ENCODE measurements at places on chromosomes 5 and 9. TPM values are rescaled to one million over a fixed set of nuclear protein-coding genes. Genes with fewer than 3 reads are reported as not detected.

Gene TMOD1
- total RNA-seq: 0.69 TPM

GRCh38 chr9:95820074-95820473, 55.4 kb upstream of the ERCC6L2 start:
- no peak overlapping the region for H3K4me3 ChIP-seq
- H3K4me1 ChIP-seq: peaks cover 16% of the 10 kb centered on the region
- H3K36me3 ChIP-seq: no peaks in the 10 kb centered on the region
- no peak overlapping the region for H3K27ac ChIP-seq

DNA sequence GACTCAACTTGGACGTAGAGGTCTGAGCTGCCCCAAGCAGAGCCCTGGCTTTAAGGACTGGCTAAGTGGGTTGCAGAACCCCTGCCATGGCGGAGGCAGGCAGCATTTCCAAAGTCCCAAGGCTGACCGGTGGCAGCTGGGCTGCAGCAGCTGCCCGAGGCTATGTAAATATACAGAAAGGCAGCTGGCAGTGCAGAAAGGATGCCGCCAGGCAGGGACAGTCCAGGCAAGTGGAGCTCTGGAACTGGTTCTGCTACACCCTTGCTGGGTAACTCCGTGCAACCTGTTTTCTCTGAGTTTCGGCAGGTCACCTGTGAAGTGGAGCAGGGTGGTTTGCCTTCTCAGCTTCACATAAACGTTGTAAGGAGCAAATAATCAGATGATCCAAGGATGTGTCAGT, 46.0 kb downstream of the SHB start:
- H3K36me3 ChIP-seq: no peaks in the 10 kb centered on the region
- H3K27ac ChIP-seq: 0 out of 2 replicates have a peak overlapping the region, but pooled peaks have one; percentile 42
- H3K4me3 ChIP-seq: no peak overlapping the region
- no peak for DNase-seq
- no peaks in the 10 kb centered on the region for H3K27me3 ChIP-seq
- peaks cover 81% of the 10 kb centered on the region for H3K4me1 ChIP-seq

Gene MAP1B
- 263 TPM for total RNA-seq

Gene RLN1
- total RNA-seq: 1.2 TPM

DNA sequence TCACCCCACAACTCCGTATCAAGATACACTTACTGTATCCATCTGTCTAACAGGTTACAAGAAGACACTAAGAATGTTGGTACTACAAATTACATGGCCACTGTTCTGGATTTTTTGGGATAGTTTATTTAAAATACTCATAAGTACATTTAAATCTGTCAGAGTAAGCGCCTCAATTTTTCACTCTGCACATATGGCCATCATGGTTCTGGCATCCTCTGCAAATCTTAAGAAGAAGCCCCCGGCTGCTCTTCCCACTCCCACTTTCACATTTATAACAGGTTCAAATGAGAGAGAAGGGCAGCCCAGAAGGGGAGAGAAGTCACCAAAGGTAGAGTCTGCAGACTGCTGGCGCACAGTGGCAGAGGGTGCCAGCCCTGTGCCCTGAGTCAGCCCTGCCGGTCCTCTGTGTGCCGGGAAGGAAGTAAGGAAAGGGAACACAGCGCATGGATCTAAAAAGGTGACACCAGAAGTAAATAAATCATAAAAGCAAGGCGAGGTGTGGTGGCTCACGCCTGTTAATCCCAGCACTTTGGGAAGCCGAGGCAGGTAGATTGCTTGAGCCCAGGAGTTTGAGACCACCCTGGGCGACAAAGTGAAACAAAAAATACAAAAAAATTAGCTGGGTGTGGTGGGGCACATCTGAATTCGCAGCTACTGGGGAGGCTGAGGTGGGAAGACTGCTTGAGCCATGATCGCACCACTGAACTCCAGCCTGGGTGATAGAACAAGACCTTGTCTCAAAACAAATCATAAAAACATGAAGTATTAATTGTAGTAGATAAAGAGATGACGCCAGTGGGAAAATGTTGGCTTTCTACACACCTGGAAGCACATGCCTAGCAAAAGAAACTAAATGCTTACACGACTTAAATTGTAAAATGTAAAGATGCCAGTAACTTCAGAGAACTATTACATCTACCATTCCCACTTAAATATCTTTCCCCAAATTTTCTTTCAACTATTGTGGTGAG, 30.0 kb downstream of the RNF130 start:
- peaks cover under 1% of the 10 kb centered on the region for H3K36me3 ChIP-seq
- no peak for DNase-seq
- H3K4me3 ChIP-seq: no peak overlapping the region
- no peaks in the 10 kb centered on the region for H3K27me3 ChIP-seq
- H3K27ac ChIP-seq: no peak overlapping the region

GRCh38 chr9:86163503-86163902, 64.1 kb upstream of the GOLM1 start:
- no peak overlapping the region for H3K4me3 ChIP-seq
- no peak overlapping the region for H3K27ac ChIP-seq
- DNase-seq: no peak
- H3K27me3 ChIP-seq: no peaks in the 10 kb centered on the region

DNA sequence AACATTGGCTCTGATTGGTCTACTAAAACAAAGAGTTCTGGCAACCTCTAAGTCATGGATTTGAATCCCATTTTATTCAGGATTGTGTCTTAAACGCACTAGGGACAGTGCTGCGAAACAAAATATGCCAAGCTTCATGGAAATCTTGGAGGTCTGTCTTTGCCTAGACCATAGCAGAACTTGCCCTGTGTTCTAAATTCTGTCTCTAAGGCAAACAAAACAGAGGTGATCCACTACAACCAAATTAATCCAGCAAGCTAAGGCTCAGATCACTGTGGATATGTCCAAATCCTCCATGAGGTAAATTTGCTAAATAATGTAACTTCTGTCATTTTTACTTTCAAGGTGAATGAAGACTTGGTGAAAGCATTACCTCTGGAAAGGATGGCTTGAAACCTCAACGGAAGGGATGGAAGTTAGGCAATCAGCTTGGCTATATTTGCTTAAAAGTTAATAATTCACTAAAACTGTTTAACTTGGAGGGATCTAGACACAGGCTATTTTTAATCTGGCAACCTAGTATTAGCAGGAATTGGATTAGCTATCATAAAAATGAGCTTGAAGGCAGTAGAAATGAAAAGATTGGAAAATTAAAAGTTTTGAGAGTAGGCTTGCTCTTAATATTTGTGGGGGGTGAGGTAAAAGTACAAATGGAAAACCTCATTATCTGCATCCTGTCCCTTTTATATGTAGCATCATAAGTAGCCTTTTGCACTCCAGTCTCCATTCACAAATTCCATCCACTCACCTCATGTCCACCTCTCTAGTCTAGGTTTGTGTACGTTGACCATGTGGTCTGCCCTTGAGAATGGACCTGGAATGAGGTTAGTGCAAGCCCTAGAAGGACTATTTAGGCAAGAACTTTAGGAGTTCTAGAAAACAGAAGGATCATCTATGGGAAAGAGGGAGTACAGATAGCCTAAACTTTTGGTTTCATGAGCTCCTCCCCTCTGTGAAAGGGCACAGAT, 176.2 kb downstream of the SMC2 start:
- H3K36me3 ChIP-seq: no peaks in the 10 kb centered on the region
- peaks cover 13% of the 10 kb centered on the region for H3K4me1 ChIP-seq
- no peak overlapping the region for H3K27ac ChIP-seq

GRCh38 chr9:69223605-69224004, 49.5 kb downstream of the TJP2 start:
- H3K4me3 ChIP-seq: no peak overlapping the region
- peaks cover 21% of the 10 kb centered on the region for H3K36me3 ChIP-seq
- H3K27me3 ChIP-seq: no peaks in the 10 kb centered on the region
- H3K4me1 ChIP-seq: peaks cover 22% of the 10 kb centered on the region
- peak; percentile 92 for DNase-seq

DNA sequence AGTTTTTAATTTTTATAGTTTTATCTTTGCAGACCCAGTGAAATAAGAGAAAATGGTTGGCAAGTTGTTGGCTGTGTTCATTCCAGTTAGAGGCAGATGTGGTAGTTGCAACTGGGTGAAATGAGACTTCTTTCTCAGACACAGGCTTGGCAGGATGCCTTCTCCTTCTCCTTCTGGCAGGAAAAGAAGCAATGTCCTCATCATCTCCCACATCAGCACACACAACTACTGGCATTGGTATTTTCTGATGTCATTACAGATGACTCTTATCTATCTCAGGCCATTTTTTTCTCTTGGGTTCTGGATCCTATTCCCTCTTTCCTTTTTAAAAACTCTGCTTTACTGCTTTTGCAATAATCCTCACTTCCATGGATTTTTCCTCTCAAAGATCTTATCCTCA, 103.3 kb upstream of the EDIL3 start:
- H3K4me1 ChIP-seq: peaks cover 4% of the 10 kb centered on the region
- H3K36me3 ChIP-seq: no peaks in the 10 kb centered on the region
- H3K4me3 ChIP-seq: no peak overlapping the region
- H3K27me3 ChIP-seq: no peaks in the 10 kb centered on the region

DNA sequence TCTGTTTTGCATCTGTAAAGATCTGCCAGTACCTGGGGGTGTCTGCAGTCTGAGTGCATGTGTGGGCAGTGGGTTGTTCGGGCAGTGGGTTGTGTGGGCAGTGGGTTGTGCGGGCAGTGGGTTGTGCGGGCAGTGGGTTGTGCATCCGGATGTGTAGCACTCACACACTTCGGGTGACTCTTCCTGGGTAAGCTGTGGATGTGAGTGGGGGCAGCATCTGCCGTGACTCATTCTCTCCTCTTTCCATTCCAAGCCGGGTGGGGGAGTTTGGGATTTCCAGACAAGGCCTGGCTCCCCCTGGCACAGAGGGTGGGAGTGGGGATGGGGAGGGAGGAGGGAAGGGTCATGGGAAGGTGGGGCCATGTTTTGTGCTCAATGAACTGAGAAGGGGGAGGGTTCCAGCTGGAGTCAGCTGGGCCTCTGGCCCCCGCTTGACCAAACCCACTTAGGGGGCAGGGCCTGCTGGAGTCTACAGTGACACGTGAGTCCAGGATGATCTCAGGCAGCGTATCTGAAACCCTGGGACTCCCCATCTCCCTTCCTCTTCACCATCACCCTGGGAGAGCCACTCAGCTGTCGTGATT, 8.3 kb downstream of the CRB2 start:
- no peaks in the 10 kb centered on the region for H3K36me3 ChIP-seq
- no peak for DNase-seq
- no peak overlapping the region for H3K27ac ChIP-seq
- 0 out of 2 replicates have a peak, but pooled peaks cover 6% of the 10 kb centered on the region for H3K27me3 ChIP-seq

GRCh38 chr5:63554191-63554590, 408.1 kb downstream of the HTR1A start:
- no peak overlapping the region for H3K27ac ChIP-seq
- H3K4me1 ChIP-seq: no peaks in the 10 kb centered on the region
- no peak overlapping the region for H3K4me3 ChIP-seq
- H3K36me3 ChIP-seq: no peaks in the 10 kb centered on the region

Gene NR2F1-AS1
- total RNA-seq: 3.0 TPM

Gene NR5A1
- total RNA-seq: 0.21 TPM

- no peaks in the 10 kb centered on the region for H3K36me3 ChIP-seq
- no peak overlapping the region for H3K4me3 ChIP-seq
- peaks cover 2% of the 10 kb centered on the region for H3K4me1 ChIP-seq
- H3K27ac ChIP-seq: no peak overlapping the region
Observed at GRCh38 chr9:27303219-27303618, 6.3 kb upstream of the EQTN start.

DNA sequence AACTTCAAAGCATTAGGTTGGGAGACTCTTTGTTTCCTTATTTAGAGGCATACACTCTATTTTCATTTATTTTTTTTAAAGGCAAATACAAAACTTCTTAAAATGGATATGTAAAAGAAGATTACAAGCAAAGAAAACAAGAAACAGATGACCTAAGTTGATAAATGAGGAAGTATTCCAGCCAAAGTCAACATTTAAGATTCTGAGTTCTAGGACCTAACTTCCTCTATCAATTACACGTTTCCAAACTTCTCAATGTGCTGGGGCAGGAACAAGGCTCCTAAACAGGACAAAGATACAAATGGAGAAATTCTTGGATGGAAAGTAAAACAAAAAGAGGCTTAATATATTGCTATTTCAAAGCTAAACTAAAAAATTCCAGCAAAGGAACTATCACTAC, 89.5 kb downstream of the TLE1 start:
- peaks cover 74% of the 10 kb centered on the region for H3K4me1 ChIP-seq
- no peak overlapping the region for H3K27ac ChIP-seq
- H3K4me3 ChIP-seq: no peak overlapping the region
- no peak for DNase-seq

DNA sequence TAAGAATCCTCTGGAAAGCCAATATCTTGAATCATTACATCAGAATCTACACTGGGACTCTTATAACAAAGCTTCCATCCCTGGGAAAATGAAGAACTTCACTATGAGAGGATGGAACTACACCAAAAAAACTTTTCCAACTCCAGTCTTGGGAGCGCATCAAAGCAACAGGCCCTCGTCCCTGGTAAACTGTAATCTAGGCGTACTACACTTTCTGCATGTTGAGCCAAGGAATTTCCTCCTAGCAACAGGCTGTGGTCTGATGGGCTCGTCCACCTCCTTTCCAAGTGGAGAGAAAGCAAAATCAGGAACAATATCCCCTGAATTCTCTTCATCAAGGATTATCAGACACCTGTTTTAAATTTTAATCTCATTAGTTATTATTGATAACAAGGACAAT, 94.1 kb downstream of the NFIB start:
- H3K27ac ChIP-seq: no peak overlapping the region
- no peaks in the 10 kb centered on the region for H3K27me3 ChIP-seq
- no peak for DNase-seq
- H3K4me3 ChIP-seq: no peak overlapping the region
- H3K4me1 ChIP-seq: 0 out of 2 replicates have a peak, but pooled peaks cover 8% of the 10 kb centered on the region

DNA sequence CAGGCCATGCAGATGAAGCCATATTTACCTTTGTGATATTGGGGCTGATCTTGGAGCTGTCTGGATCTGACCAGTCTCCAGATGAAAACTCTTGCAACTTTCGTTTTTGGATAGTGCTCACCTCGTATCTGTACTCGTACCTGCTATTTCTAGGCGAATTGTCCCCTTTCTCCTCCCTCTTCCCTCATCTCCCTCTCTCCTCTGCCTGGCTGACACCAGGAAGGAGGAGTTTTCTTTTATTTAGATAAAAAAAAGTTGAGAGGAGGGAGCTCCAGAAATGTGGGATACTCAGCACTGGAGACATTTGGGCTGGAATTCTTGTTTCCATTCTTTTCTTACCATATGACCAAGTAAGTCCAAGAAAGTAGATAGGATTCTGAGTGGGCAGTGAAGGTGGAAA, 54.6 kb upstream of the ABL1 start:
- no peak for DNase-seq
- H3K4me1 ChIP-seq: no peaks in the 10 kb centered on the region
- no peaks in the 10 kb centered on the region for H3K36me3 ChIP-seq

Gene CCDC180
- total RNA-seq: 7.1 TPM

Gene NEURL1B
- 11.4 TPM for total RNA-seq

Gene GPR21
- 0.90 TPM for total RNA-seq

GRCh38 chr9:36120705-36121104, 15.8 kb upstream of the GLIPR2 start:
- H3K27me3 ChIP-seq: no peaks in the 10 kb centered on the region
- DNase-seq: no peak

- no peaks in the 10 kb centered on the region for H3K27me3 ChIP-seq
- H3K4me3 ChIP-seq: no peak overlapping the region
- H3K27ac ChIP-seq: no peak overlapping the region
- no peak for DNase-seq
Observed at GRCh38 chr5:130995254-130995515, 169.9 kb downstream of the HINT1 start.

Gene CCDC152
- total RNA-seq: 13.9 TPM

- no peak overlapping the region for H3K4me3 ChIP-seq
- no peaks in the 10 kb centered on the region for H3K27me3 ChIP-seq
- DNase-seq: no peak
- H3K27ac ChIP-seq: no peak overlapping the region
- H3K4me1 ChIP-seq: peaks cover 3% of the 10 kb centered on the region
Observed at GRCh38 chr5:132438917-132439316, 51.7 kb downstream of the IRF1 start.

GRCh38 chr9:114226246-114227055, 71.1 kb downstream of the COL27A1 start:
- H3K4me1 ChIP-seq: peaks cover 16% of the 10 kb centered on the region
- no peak for DNase-seq
- H3K4me3 ChIP-seq: no peak overlapping the region
- H3K27me3 ChIP-seq: no peaks in the 10 kb centered on the region
- H3K36me3 ChIP-seq: no peaks in the 10 kb centered on the region
